Spinal cord (tissue), 10 donors: ENCODE measurements at places on chromosomes 1 and 21.
A peak's percentile ranks its signal among the peaks of the same experiment; 100 is the strongest.

- DNase-seq = peak; percentile 57
Measured at GRCh38 chr1:37238364-37239224, 204.3 kb upstream of the GRIK3 start.

DNA sequence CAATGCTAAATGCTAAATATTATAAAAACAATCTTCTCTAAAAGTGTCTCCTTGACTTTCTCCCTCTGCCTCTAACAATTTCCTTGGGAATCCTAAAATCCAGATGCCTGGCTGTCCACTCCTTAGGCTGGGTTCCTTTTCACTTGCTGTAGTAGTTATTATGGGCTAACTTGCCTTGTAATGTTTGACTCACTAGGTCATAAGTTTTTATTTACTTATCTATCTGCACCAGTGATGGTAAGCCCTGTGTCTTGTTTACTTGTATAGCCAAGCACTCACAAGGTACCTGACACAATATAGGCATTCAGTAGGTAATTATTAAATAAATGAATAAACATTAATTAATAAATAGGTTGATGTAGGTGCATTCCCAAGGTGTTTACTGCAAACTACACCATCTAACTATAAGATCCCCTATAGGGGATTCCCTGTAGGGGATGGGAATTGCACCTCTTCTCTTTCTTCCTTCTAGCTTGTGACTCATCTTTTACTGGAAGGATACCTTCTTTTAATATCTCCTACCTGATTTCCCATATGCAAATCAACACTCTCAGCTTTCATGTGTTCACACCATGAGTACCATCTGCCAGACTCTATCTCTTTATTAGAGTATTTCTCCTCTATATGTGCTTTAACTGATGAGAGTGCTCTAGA, 14.7 kb upstream of the CHIA start:
- no peak for DNase-seq

DNA sequence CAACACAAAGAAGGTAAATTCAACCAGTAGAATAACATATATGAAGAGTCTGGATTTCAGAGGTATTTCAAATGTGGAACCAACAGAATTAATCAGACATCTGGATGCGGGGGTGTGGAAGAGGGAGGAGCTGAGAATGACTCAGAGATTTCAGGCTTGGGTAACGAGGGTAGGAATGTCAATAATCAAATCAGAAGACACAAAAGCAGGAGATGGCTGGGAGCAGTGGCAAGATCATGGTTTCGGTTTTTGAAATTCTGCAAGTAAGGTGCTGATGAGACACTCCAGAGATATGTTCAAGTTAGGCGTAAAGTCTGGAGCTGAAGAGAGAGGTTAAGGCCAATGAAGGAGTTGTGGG, 64.0 kb downstream of the PLPPR5 start:
- no peak for DNase-seq

DNA sequence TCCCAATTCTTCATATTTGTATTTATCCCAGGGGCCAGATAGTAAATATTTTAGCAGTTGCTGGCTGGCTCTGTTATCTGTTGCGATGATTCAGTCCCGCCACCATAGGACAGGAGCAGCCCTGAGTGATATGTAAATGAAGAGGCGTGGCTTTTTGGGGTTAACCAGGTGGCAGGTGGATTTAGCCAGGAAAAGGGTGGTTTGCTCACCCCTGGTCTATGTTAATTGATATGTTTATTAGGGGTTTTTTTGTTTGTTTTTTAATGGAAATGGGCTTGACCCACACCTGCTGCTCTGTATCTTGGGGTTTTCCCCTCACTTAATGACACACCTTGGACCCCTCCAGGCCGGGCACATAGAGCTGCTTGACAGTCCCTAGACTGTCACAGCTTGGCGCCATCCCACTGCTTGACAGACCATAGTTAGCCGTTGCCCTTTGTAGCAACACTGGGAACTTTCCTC, 62.8 kb downstream of the PIK3CD start:
- DNase-seq = no peak

- DNase-seq = no peak
Measured at GRCh38 chr1:91527266-91527765, 26.7 kb downstream of the CDC7 start.
